ENCODE measurements at places on chromosomes 4 and X.

GRCh38 chrX:16851827-16852226 lies 18.3 kb downstream of the RBBP7 start:
- no peak for DNase-seq

DNA sequence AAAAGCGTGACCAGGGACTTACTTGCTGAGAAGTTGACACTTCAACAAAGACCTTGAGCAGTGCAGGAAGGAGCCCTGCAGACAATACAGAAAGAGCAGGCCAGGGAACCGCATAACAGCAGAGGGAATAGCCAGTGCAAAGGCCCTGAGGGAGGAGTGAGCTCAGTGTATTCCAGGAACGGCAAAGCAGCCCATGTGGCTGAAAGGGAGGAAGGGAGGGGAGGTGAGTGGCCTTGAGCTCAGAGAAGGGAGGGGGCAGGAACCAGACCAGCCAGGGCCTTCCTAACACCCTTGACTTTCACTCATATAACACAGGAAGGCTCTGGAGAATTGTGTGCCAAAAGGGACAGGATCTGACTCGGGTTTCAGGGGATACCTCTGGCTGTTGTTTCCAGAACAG lies 112.2 kb downstream of the BCOR start:
- DNase-seq = no peak

- DNase-seq = no peak
Observed at GRCh38 chrX:108209006-108209554, 117.5 kb downstream of the ATG4A start.

GRCh38 chrX:111892375-111892774 lies 16.4 kb downstream of the TRPC5OS start:
- DNase-seq = no peak

DNA sequence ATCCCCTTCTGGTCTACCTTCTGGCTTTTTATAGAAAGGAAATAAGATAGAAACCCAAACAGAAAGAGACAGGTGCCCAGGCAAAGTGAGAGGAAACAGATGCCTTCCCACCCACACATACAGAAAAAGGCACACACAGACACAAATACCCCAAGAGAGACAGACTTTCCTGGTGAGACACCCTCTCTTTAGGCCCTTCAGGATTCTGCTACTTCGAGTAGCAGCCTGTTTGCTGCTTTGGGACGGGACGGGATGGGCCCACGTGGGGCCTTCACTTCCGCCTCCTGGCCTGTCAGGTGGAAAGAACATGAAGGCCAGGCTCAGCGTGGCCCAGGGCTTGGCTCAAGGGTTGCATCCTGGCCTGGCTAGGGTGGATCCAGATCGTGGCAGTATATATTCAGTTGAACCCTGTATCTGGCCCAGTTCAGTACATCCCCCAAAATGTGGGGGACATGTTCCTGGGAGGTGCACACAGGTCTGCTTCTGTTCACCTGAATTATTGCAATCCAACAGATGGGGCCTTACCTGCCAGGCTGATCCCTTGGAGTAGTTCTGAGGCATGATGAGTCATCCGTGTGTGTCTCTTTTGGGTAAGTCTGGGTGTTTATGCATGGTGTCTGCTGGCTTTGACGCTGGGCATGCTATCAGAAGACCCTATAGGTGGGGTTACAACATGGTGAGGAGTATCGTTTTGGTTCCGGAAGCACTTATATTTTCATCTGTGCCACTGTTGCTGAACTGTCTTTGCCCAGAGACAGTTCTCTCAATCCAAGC lies 2.4 kb downstream of the ZNF275 start:
- no peak for DNase-seq

DNA sequence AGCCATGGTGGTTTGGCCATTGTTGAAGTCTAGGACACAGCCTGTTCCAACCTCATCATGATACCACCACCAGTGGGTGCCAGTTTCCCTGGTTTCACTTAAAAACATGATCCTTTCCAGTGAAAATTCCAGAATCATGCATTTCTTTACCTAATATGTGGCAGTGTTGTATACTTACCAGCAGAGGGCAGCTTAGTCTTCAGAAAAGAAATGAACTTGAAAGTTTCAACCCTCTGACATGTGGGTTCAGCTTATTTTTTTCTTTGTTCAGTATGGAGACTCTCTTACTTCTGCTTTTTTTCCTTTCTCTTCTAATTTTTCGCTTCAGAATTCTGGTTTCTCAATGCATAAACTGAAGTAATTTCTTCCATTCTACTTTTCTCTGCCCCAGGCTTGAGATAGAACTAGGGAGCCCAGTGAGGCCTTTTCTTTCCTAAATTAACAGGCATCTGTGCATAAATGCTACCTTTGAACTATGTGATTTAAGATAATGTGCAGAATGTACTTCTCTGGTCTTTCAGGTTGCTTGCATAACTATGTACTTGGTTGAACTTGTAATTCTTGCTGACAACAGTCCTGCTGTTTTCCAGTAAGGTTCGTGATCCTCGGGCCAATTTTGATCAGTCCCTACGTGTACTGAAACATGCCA lies 10.7 kb downstream of the LIAS start:
- no peak for DNase-seq

DNA sequence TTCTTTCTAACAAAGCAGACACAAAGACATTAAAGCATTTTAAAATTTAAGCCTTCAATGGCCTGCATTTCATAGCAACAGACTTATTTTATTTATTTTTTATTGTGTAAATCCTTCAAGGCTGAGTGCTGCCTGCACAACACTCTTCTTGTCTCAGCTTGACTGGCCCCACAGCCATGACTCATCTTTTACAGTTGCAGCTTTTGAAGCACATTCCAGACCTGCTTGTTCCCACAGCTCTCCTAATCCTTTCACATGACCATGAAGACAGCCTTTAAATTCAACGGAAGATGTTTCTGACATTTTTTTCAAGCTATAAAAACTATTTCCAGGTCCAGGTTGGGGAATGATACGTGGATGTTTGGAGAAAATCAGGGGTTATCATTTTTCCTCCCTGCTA lies 276.9 kb upstream of the TACR3 start:
- DNase-seq = no peak

- no peak for DNase-seq
Observed at GRCh38 chrX:123590842-123591486, 141.9 kb downstream of the THOC2 start.

DNA sequence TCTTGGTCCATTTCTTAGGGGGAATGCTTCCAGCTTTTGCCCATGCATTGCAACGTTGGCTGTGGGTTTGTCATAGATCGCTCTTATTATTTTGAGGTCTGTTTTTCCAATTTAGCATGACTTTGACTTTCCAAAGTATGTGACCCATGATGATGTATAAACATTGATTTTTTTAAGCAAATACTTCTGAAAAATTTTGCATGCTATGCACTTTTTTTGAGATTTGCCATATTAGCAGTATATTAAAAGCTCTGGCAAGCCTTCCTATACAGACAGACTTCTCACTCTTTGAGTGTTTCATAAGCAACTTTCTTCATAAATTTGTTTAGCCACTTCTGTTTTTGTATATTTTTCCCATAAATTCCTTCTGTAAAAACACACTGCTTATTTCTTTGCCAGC lies 746.4 kb upstream of the LCORL start:
- DNase-seq = no peak

DNA sequence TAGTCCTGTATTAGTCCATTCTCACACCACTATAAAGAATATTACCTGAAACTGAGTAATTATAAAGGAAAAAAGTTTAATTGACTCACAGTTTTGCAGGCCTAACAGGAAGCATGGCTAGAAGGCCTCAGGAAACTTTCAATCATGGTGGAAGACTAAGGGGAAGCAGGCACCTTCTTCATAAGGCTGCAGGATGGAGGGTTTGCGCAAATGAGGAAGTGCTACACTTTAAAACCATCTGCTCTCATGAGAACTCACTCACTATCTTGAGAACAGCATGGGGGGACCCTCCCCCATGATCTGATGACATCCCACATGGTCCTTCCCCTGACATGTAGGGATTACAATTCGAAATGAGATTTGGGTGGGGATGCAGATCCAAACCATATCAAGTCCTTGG lies 12.1 kb upstream of the MAGEA11 start:
- no peak for DNase-seq

DNA sequence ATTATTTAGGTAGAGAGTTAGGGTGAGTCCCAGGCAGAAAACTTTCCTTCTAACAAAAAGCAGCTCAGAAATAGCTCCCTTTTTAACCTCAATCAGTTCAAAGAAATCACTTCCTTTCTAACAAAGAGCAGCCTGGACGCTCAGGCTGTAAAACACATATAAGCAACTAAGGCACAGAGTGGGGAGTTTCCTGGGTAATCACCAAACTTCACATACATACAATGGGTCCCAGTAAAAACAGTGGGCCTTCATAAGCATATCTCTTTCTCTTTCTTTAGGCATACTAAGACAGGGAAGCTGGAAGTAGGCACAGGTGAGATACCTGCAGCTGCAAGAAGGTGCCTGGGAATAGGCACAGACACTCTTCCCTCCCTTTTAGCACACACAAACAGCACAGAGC lies 4.9 kb upstream of the NAF1 start:
- no peak for DNase-seq

- DNase-seq = no peak
Observed at GRCh38 chr4:24382381-24382780, 202.0 kb downstream of the DHX15 start.

DNA sequence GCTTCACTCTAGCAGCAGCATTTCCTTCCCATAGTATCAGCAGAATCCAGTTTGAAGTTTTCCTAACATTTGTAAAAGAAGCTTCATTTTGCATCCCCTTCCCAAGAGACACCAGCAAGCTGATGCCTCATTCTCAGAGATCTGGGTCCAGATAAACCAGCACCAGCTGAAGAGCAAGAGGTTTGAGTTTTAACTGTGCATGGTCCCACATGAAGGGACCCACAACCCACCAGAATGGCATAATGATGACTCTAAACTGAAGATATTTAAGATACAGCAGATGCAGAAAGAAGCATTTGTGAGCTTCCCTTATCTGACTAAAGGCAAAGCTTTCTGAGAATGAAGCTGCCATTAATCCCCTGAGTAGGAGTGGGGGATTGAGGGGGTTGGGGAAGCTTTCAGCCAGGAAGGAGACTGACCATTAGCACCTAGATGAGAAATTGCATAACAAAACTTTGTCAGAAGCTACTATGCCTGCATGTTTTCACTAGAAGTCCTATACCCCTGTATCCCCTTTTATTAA lies 18.6 kb downstream of the NUDT6 start:
- no peak for DNase-seq

DNA sequence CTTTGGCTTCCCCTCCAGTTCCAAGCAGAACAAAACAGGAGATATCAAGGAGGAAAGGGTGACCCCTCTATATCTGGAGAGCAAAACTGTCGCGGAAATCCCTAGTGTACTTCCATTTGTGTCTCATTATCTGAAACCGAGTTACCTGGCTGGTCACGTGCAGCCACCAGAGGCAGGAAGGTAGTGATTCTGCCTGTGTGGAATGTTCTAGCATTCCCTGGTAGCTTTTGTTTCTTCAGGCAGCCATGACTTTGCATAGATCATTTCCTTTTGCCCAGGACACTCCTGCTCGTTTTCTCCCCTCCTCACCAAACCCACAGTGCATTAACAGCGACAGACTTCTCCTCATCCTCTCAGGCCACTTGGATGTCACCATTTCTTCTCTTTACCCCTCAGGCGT lies 107.9 kb downstream of the PTTG2 start:
- DNase-seq = no peak

DNA sequence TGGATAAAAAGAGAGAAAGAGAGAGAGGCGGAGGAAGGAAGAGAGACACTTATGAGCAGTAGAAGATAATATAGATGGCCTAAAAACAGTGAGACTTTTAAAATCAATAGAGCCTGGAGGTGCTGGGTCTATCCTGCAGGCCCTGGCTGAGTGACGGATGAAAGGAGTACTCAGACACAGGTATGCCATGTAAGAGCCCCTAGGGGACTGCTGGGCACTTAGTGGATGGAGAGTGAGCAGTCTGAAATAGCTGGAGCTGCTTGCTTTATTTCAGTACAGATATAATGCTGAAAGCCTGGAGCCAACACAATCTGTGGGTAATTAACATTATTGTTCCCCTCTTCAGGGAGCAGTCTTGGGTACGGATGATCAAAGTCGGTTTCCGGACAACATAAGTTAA lies 578.6 kb downstream of the SPOCK3 start:
- DNase-seq = no peak

GRCh38 chrX:19881559-19881958 lies 5.8 kb downstream of the SH3KBP1 start:
- DNase-seq = no peak

DNA sequence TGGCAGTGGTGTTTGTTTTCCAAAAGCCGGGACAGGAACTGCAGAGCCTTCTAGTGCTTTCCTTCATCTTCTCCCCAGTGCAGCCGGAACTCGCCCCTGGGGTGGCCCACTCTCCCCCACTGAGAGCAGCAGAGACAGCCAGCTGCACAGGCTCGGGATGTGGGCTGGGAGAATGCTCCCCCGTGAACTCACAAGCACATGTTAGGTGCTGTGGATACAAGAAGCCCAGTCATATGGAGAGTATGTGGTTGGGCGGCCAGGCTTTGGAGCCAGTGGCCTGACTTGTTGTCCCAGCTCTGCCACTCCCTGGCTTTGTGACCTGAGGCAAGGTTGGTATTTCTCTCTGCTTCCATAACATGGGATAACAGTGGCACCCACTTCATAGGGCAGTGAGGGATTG lies 9.4 kb upstream of the KIAA0232 start:
- DNase-seq = no peak

DNA sequence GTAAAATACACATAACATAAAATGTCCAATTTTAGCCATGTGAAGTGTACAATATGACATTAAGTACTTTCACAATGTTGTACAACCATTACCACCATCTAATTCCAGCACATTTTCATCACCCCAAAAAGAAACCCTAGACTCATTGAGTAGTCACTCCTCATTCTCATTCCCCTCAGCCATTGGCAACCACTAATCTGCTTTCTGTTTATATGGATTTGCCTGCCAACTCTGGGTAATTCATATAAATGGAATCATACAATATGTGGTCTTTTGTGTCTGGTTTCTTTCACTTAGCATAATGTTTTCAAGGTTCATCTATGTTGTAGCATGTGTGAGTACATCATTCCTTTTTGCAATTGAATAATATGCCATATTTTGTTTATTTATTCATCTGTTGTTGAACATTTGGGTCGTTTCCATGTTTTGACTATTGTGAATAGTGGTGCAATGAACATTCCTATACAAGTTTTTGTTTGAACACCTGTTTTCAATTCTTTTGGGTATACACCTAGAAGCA lies 43.0 kb downstream of the EIF2S3 start:
- DNase-seq = no peak

GRCh38 chr4:41670982-41671381 lies 77.5 kb downstream of the PHOX2B start:
- no peak for DNase-seq

DNA sequence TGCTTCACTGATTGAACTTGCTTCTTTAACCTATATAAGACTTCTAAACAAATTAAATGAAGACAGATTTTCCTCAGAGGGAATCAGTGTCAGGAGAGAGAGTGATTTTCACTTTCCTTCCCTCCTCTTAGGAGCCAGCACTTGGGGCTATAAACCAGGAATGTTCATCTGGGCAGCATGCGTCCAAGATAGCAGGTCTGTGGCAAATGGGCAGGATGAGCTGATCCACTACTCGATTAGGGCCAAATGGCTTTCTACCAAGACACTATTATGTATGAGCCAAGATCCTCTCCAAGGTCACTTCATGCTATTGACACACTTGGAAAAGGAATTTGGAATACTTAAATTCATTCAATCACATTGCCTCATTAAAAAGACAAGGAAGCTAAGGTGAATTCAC lies 203.9 kb upstream of the GRID2 start:
- DNase-seq = no peak

All from right renal pelvis (tissue), 4 donors.